Panc1 (cell line): ENCODE measurements at places on chromosomes 7 and 10. TPM values are rescaled to one million over a fixed set of nuclear protein-coding genes. Genes with fewer than 3 reads are reported as not detected.

Gene FAM185A
- total RNA-seq = 8.9 TPM

Gene TMEM236
- total RNA-seq = 0.05 TPM

Gene HOXA11
- 0.57 TPM for total RNA-seq

Gene ASIC3
- total RNA-seq = 1.3 TPM

Gene CDC14C
- not detected for total RNA-seq

Gene LRRC18
- total RNA-seq = not detected

Gene HOXA2
- 2.9 TPM for total RNA-seq

Gene PRPS1L1
- total RNA-seq = not detected
